Mesendoderm (in vitro differentiated cells): ENCODE measurements at places on chromosomes 12 and 14.

GRCh38 chr12:4191642-4192041 is 81.9 kb upstream of the CCND2 start:
- no peak for DNase-seq

GRCh38 chr12:116534311-116535121 is 24.7 kb upstream of the MAP1LC3B2 start:
- DNase-seq = peak; percentile 68

GRCh38 chr12:107661830-107662229 is 23.8 kb upstream of the PWP1 start:
- DNase-seq = no peak

DNA sequence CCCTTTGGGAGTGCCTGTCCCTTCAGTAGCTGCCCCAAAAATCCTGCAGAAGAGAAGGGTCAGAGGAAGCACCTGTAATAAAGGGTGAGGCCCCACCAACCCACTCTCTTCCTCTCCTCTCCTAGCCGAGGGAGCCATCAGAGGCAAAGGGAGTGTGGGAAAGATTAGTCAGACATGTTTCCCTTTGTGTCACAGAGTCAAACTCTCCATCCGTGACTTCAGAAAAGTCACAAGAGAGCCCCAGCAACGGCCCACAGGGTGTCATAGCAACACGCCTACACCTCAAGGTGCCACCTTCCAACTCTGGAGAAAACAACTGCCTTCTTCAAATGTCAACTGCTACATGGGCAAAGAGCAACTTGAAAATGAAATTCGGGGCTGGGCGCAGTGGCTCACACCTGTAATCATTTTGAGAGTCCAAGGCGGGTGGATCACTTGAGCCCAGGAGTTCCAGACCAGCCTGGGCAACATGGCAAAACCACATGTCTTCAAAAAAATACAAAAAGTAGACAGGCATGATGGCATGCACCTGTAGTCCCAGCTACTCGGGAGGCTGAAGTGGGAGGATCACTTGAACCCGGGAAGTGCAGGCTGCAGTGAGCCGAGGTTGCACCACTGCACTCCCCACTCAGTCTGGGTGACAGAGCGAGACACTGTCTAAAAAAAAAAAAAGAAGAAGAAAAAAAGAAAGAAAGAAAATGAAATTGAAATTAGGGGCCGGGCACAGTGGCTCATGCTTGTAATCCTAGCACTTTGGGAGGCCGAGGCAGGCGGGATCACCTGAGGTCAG is 17.7 kb upstream of the CD27 start:
- DNase-seq = no peak

- no peak for DNase-seq
These were observed 25.9 kb upstream of the GTF2A1 start for GRCh38 chr14:81246461-81247270.

DNA sequence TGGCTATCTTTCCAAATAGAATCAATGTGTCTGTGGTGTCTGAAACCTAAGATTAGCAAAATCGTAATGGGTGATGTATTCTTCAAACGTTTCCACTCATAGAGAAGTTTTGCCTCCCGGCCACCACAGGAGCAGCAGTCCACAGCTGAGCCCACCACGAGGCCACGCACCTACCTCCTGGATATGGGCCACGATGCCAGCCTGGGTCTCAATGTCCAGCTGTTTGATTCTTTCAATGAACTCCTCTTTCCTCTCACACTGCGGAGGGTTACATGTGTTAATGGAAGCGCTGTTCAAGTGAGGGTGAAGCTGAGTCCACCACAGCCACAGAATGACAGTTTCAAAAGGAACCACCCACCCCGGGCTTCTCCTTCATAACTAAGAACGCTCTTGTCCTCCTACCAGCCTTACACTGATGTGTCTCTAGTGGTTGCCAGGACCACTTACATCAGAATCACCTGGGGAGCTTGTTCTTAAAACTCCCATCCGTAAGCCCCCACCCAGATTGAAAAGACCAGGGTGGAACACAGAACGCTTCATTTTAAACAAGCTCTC is 75.3 kb downstream of the CCDC88C start:
- DNase-seq = no peak
